Activated B cell treated with CpG ODN at 0.5 μM for 24 hours (primary cell): ENCODE measurements at places on chromosomes 3 and 15. TPM values are rescaled to one million over a fixed set of nuclear protein-coding genes. Genes with fewer than 3 reads are reported as not detected.

DNA sequence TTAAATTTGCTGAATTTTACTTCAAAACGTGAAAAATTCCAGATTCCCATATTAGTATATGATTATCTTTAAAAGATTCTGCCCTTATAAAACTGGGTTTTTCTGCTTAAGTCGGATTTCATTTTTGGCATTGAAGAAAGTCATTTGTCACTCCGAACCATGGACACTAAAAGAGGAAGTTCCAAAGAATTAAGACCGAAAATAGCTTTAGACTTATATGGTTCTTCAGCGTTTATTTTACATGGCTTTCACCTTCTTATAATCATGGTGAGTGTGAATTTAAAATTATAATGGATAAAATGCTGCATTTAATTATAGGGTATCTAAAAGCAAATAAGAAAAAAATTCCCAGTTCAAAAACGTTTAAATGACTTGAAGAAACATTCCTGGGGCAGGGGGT lies 1.0 kb downstream of the C3orf38 start:
- DNase-seq, result no peak

- DNase-seq, result no peak
Observed at GRCh38 chr15:73926219-73927002, at the start of gene LOXL1. Gene LOXL1 (plus strand): TSS chr15:73926462. CDS start chr15:73926784, 322 bp downstream.

GRCh38 chr3:32422943-32423342 lies 31.3 kb downstream of the CMTM7 start:
- DNase-seq, result no peak

DNA sequence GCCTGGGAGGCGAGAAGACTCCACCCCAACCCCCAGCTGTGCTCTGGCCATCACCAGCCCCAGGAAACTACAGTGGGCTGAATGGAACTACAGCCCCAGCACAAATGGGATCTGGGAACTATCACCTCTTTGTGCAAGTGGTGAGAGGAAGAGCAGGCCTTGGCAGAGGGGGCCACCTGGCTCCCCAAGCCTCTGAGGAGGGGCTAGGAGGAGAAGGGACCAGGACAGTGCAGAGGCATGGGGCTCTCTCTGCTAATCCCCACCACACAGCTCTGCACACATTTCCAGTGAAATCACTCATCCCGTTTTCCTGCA lies 31.6 kb downstream of the KY start:
- DNase-seq, result no peak

GRCh38 chr3:197545571-197545970 lies 10.2 kb downstream of the BDH1 start:
- no peak for DNase-seq

DNA sequence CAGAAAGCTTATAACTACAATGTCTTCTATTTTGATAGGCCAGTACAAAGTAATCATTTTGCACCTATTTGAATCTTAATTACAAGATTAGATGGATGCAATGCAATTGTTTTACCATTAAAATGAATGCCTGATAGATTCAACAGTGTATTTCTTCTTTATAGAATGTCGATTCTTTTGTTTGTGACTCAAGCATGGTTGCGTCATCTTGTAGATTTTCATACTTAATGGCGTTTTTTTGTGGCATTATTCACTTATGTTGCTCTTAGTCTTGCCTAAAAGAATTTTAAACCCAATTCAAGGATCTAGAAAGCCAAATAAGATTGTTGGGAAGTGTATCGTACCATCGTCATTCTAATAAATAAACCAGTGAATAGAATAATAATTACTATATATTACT lies 21.4 kb downstream of the ZBTB38 start:
- DNase-seq, result no peak

GRCh38 chr3:110521019-110521418 lies 550.6 kb upstream of the NECTIN3 start:
- no peak for DNase-seq

DNA sequence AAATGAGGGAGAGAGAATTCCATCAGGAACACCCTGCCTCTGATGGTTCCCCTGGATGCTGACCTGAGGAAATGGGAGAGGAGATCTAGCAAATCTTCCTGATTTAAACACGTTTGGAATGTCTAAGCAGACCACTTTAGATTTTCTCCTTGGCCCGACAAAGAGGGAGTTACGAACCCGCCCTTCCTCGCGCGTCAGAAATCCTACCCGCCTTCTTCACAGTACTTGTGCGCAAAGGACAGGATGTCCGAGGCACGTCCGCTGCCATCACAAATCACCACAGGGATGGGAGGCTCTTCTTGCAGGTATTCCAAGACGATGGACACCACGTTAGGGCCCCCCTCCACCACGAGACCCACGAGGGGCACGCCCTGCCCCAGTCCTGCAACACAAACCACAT lies 38.6 kb downstream of the TRPM1 start:
- DNase-seq, result no peak

- no peak for DNase-seq
Observed at GRCh38 chr3:54870423-54870822, 57.4 kb downstream of the LRTM1 start.

DNA sequence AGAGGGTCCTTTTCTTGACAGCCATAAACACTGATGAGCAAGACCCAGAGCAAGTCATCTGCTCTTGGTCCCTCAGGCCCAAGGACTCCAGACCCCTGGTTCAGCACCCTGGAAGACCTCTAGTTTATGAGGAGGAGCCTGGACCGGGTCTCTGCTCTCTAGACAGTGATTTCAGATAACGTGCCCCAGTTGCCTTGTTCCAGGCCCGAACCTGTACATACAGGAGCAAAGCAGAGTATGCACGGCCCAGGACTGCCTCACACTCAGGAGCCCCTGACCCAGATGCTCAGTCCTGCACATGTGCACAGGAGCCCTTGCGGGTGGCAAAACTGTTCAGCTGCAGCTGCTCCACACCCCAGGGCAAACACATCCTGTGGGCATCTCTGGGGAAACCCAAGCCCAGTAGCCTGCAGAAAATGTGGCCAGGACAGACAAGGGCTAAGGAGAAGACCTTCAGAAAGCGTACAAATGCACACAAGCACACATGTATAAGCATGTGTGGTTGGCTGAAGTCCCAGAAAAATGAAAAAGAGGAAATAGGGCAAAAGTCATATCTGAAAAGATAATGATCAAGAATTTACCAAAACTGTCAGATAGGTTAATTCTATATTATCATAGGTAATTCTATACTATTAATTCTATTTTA lies 59.9 kb upstream of the CORO2B start:
- no peak for DNase-seq

- DNase-seq, result no peak
Observed at GRCh38 chr3:188102861-188103547, 51.0 kb upstream of the LPP start.

DNA sequence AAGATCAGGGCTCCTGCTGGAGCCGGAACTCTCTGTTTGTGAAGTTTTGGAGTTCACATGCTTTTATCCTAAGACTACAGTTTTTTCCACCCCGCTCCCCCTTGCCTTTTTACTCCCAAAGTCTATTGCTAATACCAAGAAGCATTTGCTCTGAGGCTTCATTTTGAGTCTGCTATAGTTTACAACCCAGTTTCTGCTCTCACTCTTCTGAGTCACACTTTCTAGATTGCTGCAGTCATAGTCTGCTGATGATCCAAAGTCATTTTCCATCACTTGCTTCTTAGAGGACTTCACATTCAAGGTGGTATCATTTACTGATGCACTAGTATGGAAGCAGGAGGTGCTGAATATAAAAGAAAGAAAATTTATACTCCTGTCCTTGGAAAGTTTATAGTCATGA lies 937.4 kb downstream of the IGSF11 start:
- no peak for DNase-seq

- DNase-seq, result no peak
Observed at GRCh38 chr3:30713885-30714503, 107.6 kb downstream of the TGFBR2 start.

GRCh38 chr3:196492080-196492479 lies 11.5 kb downstream of the RNF168 start:
- no peak for DNase-seq

Gene RBM6
- total RNA-seq, result 160 and 172 TPM in 2 replicates

Gene VPS18
- 25.3 and 26.2 TPM in 2 replicates for total RNA-seq

Gene ALPK3
- 0.12 and 0.20 TPM in 2 replicates for total RNA-seq

Gene RNF7
- total RNA-seq, result 60.7 and 62.1 TPM in 2 replicates
